T-helper 1 cell (primary cell): ENCODE measurements at places on chromosomes 3 and 15.

GRCh38 chr15:34243226-34243625, 18.4 kb downstream of the EMC4 start:
- DNase-seq, result no peak

GRCh38 chr3:197302696-197303341, 4.4 kb upstream of the DLG1 start:
- DNase-seq, result no peak

GRCh38 chr3:126939338-126939718, 43.6 kb upstream of the PLXNA1 start:
- no peak for DNase-seq

DNA sequence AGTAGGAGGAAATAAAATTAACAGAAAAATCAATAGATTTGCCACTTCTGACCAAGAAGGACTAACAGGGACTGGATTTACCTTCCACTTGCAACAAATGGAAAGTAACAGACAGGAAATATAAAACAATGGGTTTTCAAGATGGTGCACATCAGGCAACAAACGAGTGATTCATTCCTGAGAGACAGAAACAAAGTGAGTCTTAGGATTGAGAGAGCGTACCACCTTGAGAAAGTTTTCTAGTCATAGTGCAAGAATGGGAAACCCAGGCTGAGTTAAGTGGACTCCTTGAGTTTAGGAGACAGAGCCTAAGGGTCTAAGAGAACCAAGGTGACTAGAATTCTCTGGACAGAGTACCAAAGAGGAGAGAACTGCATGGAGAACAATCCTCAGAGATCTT, 101.7 kb downstream of the PPP2R3A start:
- no peak for DNase-seq

GRCh38 chr3:120263792-120264191, 21.2 kb downstream of the GPR156 start:
- no peak for DNase-seq

- DNase-seq, result no peak
Measured at GRCh38 chr3:13851997-13852637, 27.8 kb downstream of the WNT7A start.

GRCh38 chr15:60251300-60252070, 146.3 kb downstream of the ANXA2 start:
- DNase-seq, result no peak

DNA sequence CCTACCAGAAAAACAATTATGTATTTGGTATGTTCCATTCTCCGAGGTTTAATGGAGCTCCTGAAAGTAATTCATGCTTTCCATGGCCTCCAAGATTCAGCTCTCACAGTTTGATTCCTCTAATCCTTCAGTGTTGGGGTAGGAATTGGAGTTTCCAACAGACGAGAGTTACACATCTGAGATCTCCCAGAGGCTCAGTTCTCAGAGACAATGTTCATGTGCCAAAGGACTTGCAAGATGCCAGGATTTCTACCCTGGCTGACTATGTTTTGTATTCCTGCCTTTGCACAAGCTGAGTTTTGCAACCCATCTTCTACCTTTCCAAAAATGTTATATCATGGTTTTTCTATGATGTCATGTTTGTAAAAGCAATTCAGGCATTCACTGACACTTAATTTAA, 322.9 kb downstream of the ERC2 start:
- no peak for DNase-seq

GRCh38 chr15:39235084-39235795, 345.6 kb upstream of the THBS1 start:
- no peak for DNase-seq

GRCh38 chr3:180855364-180855763, 57.1 kb upstream of the FXR1 start:
- no peak for DNase-seq

- DNase-seq, result no peak
Measured at GRCh38 chr3:4812591-4812990, 166.6 kb upstream of the BHLHE40 start.

DNA sequence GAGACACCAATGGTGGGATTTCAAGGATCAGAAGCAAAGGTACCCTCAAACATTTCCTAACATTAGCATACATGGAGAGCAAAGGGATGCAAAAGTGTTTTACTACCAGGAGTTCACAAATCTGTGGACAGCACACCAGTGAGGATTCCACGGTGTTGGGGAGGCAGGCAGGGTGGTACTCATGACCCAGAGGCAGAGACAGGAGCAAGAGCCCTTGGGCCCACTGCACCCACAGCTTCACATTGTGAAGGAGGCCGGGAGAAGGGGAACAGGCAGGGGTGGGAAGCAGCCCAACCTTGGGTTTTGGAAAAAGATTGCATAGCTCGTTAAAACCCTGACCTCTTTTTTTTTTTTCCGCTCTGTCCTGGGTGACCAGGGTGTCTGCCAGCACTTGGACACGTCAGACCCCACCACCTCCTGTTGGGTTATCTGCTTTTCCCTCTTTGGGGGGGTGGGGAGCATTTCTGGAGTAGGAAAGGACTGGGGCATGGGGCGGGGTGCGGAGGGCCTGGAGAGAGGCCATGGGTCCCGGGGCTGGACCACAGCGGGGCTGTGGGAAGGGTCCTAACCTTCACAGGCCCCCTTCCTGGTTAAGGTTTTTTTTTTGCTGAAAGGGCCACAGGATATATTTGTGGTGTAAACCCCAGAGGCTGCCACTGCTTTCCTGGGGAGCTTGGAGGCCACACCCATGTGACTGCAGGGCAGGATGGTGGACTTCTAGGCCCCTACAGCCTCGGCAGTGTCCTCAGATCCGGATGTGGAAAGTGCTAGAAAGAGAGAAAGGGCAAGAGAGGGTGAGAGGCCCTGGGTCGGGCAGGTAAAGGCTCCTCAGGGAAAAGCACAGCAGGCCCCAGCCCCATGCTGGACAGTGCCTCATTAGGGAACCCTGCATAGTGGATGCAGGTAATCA, 12.5 kb downstream of the SH2D7 start:
- DNase-seq, result no peak

GRCh38 chr3:13796701-13797460, 83.0 kb downstream of the WNT7A start:
- no peak for DNase-seq

GRCh38 chr15:28913171-28913765, 27.5 kb downstream of the APBA2 start:
- DNase-seq, result no peak

GRCh38 chr3:62084558-62084957, 288.8 kb downstream of the FEZF2 start:
- DNase-seq, result no peak

DNA sequence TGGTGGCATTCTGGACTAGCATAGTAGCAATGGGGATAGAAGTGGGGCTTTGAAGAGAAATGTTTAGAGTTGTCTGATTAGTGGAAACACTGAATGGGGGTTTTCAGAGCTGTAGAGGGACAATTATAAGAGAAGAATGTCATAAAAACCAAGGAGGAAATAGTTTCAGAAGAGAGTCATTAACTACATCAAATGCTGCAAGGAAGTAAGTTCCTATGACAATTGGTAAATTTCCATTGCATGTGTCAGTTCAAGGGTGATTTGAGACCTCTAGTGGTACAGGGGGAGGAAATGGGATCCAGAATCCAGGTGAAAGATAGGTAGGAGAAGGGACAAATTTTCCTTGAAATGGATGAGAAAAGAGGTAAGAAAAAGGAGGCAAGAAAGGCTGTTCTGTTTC, 68.3 kb upstream of the TBC1D5 start:
- DNase-seq, result no peak

DNA sequence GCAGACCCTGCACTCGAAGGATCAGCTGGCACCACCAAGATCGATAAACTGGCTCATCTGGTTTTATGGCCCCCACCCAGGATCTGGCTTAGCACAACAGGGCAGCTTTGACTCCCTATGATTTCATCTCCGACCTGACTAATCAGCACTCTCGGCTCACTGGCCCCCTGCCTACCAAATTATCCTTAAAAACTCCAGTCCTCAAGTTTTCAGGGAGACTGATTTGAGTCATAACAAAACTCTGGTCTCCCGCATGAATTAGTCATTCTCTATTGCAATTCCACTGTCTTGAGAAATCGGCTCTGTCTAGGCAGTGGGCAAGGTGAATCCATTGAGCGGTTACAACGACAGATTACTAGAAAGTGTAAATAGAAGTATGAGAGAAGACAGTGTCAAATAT, 521.9 kb upstream of the RGMA start:
- no peak for DNase-seq

GRCh38 chr3:41985018-41985417, 23.1 kb upstream of the ULK4 start:
- DNase-seq, result no peak

DNA sequence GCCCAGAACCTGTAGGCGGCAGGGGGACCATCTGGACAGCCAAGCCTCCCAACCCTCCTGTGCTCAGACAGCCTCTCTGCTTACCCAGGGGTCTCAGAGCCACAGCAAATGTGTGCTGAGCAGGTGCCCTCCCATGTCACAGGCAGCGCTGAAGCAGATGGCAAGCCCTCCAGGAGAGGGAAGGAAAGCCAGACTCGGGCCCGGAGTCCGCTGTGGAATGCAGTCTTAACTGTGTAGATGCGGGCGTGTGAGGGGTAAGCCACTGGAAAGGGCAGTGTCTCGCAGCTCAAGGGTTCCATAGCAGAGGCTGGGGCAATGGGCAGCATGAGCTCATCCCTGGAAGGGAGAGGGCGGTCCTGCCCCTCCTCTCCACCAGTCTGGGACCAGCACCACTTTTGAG, 45.6 kb downstream of the UMPS start:
- no peak for DNase-seq

- no peak for DNase-seq
Measured at GRCh38 chr3:152123457-152123856, 145.3 kb upstream of the MBNL1 start.

DNA sequence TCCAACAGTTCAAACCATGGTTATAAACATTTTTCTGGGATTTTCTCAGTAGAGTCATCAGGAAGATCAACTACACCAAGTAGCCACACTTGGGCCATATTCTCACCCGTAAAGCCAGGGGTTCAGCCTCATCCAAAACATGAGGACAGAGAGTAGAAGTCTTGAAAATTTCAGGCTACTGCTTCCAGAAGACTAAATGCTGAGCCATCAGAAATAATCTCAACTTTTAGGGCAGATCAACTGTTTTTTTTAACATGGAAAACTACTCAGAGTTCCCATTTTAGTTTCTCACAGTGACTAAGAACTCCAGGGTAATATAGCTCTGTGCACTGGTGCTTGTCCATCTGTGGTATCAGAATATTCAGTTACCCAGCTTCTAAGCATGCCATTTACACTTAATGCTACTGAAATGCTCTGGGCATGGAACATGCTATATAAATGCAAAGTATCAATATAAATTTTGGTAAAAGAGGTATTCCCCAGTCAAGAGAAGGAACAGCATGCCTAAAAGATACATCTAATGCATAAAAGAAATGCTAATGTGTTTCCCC, 300.1 kb upstream of the LRRN1 start:
- no peak for DNase-seq

GRCh38 chr15:66078196-66078928, 175.2 kb downstream of the MEGF11 start:
- DNase-seq, result no peak

DNA sequence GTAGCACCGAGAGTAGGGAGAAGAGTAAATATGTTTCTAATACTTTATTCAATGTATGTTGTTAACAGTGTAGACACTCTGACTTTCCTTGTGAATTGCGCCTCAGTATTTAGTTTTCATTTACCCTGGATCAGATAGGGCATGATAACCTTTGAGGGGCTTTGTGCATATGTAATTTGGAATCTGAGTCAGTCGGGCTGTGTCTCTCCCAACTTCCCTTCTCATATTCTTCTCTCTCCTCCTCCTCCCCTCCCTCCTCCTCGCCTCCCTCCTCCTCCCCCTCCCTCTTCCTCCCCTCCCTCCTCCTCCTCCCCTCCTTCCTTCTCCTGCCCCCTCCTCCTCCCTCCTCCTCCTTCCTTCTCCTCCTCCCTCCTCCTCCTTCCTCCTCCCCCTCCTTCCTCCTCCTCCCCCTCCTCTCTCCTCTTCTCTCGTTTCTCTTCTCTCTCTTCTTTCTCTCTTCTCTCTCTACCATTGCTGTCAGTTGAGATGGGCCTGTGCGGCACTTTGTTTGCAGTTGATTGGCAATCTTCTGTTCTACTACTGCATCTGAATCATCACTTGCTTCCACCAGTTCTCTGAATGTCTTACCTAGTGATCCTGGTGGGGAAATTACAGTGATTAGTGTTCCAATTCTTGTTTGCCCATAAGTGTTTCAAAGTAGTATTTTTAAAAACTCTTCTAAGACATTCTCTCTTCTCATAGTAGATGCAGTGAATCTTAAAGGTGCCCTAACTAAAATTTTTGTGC, 162.3 kb downstream of the PGPEP1L start:
- DNase-seq, result no peak

- no peak for DNase-seq
Measured at GRCh38 chr3:186524616-186525015, 19.6 kb downstream of the CRYGS start.

DNA sequence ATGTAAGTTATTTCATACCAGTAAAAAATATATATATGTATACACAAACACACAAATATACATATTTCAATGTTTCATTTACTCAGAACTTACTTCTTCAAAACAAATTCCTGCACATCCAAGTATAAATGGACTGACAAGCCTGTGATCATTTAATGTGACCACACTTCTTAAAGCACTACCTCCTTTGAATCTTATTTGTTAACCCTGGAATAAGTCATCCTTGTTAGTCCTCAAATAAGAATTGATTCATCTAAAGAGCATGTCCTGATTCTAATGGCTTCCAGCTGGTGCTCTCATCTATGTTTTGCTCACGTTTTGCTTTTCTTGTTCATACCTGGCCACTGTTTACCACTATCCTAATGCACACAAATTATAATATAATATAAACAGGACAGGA, 103.9 kb upstream of the UBP1 start:
- no peak for DNase-seq

DNA sequence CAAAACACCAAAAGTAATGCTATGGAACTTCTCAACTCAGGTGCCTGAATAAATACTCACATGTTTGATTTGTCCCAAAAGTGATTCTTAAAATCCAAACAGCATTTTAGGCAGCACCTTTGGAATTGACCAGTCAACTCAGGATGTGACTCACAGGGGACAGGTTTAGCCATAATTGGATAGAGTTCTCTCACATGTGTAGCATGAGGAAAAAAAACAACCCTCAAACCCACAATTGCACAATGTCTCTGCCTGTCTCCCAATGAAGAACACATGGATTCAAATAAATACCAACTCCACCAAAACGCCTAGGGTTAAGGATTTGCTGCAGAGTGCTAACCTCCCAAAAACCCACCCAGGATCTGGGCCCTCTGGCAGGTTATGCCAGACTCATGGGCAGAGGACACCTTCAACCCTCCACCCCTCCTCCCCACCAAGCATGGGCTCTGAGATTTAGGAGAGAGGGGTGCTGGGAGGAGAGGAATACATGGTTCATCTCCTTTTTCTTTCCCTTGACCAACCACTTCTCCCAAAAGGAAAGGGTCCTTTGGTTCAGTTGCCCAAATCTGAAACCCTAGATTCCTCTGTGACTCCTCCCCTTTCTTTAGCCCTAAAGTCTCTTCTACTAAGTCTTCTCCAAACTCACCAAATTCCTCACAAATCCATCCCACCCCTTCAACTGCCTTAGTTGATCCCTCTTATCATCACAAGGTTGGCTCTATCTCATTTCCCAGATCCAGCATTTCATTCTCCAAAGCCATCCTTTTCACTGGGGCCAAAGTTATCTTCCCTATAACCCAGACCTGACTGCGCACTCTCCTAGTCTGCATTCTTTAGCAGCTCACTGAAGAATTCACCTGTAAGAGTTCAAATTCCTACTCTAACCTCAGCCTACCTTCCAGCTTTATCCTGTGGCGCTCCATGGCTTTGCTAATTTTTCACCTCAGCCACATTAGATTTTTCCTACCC, 7.7 kb downstream of the RYK start:
- no peak for DNase-seq
